NCI-H1417 (cell line): ENCODE measurements at places on chromosomes 2 and 18.

DNA sequence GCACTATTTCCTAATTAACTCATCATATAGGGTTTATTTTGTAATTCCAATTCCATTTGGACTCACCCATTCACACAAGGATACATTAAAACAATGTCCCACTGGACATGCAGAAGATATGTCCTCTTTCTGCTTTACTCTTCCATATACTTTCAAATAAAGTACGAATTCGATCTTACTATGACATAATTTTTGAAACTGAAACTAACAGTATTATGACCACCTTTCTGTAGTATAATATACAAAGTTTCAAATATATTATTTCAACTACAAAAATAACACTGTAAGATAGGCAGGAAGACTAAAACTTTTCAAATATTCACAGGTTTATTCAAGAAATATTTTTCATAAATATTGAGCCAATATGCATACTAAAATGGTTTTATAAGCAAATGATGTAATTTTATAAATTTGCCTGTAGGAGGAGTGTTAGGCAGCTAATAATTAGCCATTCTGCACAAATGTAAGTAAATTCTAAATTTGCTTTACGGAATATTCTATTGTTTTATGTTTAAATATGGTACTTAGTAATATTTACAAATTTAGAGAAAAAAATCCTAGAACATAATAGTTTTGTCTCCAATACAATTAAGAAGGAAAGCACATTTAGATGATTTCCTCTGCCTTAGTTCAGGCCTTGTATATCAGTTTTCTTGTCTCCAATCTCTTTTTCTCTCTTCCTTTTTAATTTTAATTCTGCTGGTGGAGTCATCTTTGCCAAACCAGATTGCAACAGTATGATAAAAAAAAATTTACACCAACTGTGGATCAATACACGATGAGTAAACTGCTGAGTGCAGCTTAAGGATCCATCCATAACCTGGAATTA is 85.9 kb downstream of the CERKL start:
- DNase-seq: no peak

- DNase-seq: no peak
Observed at GRCh38 chr2:111671426-111672150, 212.4 kb downstream of the ANAPC1 start.

DNA sequence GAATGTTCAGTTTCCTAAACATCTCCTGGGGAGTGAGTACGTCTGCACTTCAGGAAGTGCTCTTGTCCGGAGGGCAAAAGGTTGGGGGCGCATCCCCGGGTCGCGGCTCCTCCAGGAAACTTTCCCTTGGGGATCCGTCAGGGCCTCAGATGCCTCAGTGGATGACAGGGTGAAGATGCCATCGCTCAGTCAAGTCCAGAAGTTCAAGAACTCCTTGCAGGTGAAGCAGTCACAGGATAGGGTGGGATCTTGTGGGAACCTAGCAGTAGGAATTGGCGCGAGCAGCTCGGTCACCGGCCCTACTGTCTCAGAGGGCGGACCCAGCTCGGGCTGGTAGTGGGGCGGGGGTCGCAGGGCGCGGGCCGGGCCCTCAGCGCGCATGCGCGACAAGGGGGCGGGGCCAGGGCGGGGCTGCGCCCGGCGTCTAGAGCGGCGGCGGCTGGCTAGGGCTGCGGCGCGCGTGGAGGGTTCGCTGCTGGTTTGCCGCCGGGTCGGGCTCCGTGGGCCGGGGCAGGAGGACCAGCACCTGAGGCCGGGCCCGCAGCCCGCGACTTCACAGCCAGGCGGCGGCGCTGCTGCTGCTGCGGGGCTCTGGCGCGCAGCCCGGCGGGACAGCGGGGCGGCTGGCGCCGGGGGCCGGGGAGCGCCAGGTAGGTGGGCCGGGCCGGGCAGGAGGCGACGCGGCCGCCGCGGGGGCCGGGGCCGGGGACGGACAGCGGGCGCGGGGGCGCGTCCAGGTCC is at the start of gene INPP4A:
Gene INPP4A (plus strand): TSS at position 423 of the 741 bp plus-strand sequence. CDS start 75,191 bp downstream, outside the sequence.
- DNase-seq: peak; percentile 81

DNA sequence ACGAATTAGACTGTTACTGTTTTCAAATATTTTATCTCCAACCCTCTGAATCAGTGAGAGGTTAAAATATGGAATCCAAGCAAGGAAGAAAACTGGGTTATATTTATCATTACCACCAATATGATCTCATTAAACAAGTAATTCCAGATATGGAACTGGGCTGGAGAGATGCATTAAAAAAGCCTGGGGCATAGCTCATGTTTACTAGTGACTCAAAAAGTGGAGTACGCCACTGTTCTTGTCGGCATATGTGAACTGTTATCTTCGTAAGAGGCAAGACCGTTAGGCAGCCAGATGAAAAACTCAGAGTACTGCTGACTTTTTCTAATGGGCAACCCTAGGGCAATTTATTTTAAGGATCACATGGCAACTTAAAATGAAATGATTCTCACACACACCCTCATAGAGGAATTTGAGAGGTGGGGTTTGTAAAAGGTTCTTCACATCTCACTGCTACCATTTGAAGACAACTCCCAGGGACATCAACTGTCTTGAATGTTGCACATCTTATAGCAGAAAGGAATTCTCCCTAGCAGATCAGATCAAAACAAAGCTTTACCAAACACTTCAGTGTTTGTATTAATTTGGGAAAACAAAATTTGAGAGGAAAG is 105.2 kb upstream of the TFCP2L1 start:
- no peak for DNase-seq

DNA sequence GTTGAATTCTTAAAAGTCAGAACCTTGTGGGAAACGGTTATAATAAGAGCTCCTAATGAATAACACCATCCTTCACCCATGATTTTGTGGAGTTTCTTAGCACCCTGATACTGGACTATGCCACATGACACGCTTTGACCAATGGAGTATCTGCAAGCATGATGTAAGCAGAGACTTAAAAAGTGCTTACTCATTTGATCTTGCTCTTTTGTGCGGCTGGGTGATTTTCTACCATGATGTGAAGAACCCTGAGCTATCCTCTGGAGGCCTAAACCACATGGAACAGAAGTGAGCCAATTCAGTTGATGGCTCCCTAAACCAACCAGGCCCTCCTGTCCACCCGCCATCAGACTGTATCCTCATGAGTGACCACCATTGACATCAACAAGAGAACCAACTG is 70.9 kb downstream of the TCF4 start:
- no peak for DNase-seq

DNA sequence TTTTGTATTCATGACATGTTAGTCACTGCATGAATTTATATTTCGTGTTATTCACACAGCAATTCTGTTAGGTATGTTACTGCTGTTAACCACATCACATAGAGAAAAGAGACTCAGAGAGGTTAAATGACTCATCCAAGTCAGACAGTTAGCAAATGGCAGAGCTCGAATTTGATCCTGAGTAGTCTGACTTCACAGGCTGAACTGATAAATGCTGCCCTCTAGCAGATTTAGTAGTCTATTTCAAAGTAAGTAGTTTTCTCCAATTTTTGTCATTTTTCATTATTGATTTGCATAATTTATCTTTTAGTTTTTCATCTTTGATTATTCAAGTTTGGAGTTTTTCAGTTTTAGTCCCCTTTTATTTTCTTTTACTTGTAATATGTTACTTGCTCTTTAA is 58.3 kb downstream of the WDR7 start:
- no peak for DNase-seq

GRCh38 chr2:227347117-227347516 is 22.1 kb downstream of the MFF start:
- no peak for DNase-seq

GRCh38 chr2:30899516-30900054 is 92.3 kb upstream of the CAPN13 start:
- no peak for DNase-seq

GRCh38 chr2:26290001-26290400 is 45.3 kb downstream of the HADHB start:
- no peak for DNase-seq

- DNase-seq: no peak
Observed at GRCh38 chr18:34038086-34038485, 186.6 kb downstream of the NOL4 start.

- DNase-seq: no peak
Observed at GRCh38 chr2:85183076-85183475, 49.9 kb downstream of the TCF7L1 start.

DNA sequence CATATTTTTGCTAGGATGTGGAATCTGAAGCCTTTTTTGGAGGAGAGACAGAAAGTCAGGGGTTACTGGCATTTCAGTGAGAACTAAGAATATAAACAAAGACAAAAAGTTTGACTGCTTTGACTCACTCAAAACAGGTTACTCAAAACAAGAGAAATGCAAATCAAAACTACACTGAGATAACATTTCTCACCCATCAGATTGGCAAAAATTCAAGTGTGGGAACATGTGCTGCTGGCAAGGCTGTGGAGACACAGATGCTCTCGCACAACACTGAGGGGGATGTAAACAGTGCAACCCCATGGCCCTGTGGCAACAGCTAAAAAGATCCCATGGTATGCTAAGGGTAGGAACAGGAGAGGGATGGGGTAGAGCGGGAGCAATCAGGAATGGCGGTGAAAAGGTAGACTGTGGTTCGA is 86.6 kb downstream of the DTNB start:
- DNase-seq: no peak

- no peak for DNase-seq
Observed at GRCh38 chr18:8744038-8744437, 38.7 kb downstream of the MTCL1 start.

DNA sequence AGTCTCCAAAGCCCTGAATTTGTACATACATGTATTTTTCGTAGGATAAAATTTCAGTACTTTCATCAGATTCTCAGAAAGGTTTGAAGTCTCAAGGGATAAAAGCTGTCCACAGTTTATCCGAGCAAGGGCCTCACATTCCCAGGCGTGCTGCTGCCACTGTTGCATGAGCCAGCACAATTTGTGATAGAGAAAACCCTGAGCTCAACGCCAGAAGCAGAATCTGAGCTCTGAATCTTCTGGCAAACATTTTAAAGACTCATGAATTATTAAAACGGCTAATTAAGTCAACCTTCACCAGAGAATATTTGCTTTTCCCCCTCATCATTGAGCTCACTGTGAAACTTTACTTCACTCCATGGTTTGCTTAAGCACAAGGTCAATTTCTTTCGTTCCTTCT is 38.5 kb upstream of the STPG4 start:
- DNase-seq: peak; percentile 51

DNA sequence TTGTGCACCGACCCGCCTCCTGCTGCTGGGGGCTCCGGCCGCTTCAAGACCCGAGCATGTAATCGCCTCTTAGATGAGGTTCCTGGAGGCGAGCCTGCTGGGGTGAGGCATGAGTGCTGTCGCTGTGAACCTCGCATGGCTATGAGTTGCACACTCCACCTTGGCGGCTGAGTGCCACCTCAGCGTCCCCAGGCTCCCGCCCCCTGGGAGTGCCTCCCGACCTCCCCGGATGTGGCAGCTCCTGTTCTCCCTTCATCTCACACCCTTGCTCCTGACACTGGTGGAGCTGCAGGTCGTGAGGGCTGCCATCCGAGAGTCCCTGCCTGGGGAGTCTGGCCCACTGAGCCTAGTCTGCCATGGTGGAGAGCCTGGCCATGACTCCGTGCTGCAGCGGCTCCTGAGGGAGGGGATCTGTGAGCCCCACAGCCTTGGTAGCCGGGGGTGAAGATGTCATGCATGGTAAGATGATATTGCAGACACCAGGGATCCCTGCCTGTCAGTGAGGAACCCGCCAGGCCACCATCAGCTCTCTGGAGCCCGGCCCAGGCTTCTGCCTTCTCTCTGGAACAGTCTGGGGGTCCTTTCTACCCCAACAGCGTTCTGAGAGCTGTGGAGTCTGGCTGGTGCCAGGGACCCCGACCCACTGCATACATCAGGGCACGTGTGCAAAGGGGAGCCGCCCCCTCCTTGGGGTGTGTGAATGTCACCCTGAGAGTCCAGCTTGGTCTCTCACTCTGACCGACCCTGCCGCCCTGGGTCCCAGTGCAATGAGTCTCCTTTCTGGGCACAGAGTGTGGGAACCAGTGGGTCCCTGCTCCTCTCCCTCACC is 61.6 kb upstream of the HS6ST1 start:
- DNase-seq: no peak

GRCh38 chr2:60739156-60739555 is 16.9 kb upstream of the PAPOLG start:
- DNase-seq: no peak

DNA sequence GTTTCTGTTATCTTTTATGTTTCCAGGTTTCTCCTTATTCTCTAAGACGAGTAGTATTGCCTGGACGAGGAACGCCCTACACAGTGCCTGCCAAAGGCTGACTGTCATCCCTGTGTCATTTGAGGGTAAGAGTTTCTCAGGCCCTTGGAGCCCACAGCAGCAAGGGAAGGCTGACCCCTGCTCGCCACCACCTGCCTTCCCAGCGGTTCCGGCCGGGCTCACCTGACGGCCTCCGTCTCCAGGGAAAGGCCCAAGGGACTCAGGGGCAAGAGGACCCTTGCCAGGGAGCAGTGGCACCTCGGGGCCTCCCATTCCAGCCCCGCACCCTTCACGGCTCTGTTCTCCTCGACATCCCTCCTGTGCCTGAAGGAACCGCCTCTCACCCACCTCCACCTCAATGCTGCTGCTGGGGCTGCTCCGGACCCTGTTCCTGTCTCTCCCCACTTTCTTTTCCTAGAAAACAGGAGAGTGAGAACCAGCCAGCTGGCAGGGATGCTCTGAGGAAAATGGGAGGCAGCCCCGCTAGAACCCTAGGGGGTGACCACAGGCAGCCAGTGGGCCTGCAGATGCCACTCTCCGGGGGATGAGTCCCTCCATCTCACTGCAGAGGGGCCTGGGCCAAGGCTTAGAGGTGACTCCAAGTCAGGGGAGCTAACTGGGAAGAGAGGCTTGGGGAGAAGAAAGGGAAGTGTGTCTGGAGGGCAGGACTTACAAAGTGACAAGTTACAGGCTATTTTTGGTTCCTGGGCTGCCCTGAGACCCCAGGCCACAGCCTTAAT is 1.9 kb downstream of the LIMS2 start:
- no peak for DNase-seq

GRCh38 chr2:109376115-109376514 is 237.7 kb downstream of the SEPTIN10 start:
- DNase-seq: no peak
